ENCODE measurements at places on chromosomes 4 and X.

- no peak for DNase-seq
Measured at GRCh38 chr4:183335369-183335940, 13.2 kb upstream of the CLDN24 start.

DNA sequence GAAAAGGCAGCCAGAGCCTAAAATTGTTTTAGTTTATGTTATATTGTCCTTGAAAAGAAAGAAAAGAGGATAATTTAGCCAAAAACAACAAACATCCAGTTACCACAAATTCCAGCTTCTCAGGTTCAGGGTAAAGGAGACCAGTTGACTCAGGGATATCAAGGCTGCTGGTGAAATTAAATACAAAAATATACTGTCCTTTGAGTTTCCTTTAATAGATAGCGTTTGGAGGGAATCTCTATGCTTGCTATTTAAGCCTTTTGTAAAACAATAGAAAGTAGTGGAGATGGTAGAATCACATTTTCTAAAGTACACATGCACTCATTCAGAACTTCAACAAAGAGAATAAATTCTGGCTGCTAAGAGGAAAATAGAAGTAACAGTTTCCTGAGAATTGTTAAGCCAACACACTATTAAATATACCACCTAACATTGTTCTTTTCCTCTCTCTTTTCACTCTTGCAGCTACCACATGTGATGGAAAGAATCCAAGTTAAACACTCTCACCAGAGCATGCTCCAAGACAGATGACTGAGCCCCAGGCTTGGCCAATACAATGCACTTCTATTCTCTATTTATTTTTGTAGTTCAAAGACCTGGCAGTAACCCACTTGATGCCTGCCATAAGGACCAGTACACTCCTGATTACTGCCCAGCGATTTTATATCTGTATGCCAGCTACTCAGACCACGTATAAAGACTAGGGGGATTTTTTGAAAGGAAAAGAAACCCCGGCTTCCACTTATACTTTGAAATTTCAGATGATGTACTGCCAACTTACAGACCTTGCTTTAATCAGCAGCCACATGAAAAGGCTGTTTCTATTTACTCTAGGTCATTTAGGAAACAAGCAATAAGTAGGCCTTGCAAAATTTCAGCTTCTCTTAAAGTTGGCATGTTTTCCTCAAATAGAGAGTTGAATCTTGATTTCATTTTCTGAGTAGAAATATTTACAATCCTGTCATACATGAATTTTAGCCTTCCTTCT lies 756.9 kb downstream of the FAT4 start:
- peak; percentile 23 for DNase-seq

GRCh38 chr4:180932370-180933001 lies 1310.7 kb upstream of the TENM3 start:
- DNase-seq, result no peak

DNA sequence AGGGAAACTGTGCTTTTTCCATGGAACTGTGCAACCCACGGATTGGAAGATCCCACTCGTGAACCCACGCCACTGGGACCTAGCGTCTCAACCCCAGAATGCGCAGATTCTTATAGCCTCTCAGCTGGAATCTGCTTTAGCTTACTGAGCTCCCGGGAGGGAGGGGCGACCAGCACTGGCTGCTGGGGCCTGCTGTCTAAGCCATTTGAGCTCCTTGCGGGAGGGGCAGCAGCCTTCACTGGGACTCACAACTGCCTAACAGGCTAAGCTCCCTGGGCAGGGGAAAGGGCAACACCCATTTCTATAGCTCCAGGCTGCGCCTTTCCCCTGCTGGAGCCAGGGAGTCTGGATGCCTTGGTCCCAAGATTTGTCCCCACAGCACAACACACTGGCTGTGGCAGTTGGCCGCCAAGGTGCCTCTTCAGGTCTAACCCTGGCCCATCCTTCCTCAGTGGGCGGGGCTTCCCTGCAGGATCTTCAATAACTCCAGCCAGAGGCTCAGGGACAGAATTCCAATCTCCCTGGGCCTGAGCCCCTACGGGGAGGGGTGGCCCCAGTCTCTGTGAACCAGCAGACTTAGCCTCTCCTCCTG lies 451.7 kb upstream of the PITX2 start:
- DNase-seq, result no peak

DNA sequence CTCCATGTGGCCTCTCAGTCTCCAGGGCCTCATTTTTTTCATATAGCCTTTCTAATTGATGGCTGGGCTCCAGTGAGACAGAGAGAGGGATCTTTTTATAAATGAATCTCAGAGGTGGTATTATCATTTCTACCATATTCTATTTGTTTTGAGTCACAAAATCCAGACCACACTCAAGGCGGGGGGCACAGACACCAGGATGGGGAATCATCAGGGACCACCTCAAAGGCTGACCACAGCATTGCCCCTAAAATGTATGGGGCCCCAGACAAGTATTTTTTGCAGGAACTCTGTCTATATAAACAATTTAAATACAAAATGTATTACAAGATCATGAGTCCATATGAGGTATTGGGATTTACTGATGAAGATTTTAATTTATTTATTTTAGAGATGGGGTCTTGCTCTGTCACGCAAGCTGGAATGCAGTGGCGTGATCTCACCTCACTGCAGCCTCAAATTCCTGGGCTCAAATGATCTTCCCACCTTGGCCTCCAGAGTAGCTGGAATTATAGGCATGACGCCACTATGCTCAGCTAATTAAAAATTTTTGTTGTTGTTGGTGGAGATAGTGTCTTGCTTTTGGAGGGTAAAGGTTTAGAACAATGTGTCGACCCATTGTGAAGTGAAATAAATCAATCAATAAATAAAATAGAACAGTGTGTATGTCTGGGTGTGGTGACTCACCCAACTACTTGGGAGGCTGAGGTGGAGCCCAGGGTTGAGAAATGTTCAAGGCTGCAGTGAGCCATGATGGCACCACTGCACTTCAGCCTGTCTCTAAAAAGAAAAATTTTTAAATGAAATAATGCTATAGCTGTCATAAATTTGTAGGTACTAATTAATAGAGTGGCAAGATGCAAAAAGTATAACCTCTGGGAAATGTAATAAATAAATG lies 29.4 kb downstream of the WDR13 start:
- no peak for DNase-seq

- no peak for DNase-seq
Measured at GRCh38 chrX:25600776-25601175, 537.4 kb upstream of the MAGEB18 start.

- no peak for DNase-seq
Measured at GRCh38 chr4:8472689-8473197, 32.2 kb downstream of the TRMT44 start.

- no peak for DNase-seq
Measured at GRCh38 chr4:68885545-68885944, 66.1 kb downstream of the UGT2A3 start.

DNA sequence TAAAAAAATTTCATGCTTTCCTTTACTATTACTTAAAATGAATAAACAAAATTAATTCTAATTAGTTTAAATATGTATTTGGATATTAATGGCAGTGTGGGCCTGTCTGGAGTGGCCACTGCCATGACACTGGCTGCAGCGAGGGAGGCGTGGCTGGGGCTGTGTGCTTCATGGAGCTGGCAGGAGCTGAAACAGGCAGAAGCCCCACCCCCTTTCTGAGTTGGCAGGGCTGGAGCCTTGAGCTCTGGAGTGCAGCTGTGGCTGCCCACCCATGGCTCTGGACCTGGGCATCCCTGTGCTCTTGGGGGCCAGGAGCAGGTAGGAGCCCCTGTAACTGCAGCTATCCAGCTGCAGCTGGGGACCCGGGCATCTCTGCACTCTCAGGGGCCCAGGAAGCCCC lies 8.2 kb upstream of the HSD17B11 start:
- DNase-seq, result no peak

DNA sequence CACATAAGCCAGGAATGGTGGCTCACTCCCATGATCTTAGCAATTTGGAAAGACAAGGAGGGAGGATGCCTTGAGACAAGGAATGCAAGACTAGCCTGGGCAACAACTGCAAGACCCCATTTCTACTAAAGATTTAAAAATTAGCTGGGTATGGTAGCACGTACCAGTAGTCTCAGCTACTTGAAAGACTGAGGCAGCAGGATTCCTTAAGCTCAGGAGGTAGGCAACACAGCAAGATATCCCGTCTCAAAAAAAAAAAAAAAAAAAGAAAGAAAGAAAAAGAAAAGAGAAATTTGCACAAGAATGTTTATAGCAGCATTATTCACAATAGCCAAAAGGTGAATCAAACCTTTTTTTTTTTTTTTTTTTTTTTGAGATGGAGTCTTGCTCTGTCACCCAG lies 29.7 kb downstream of the PDS5A start:
- DNase-seq, result no peak
